ENCODE measurements at places on chromosomes 5 and 9. TPM values are rescaled to one million over a fixed set of nuclear protein-coding genes. Genes with fewer than 3 reads are reported as not detected.

Gene EXOSC3
- total RNA-seq: 19.0 TPM

GRCh38 chr5:80125962-80126480, 90.9 kb downstream of the THBS4 start:
- DNase-seq: peak; percentile 89

- DNase-seq: peak; percentile 68
Measured at GRCh38 chr9:120893611-120894307, 16.8 kb upstream of the PHF19 start.

DNA sequence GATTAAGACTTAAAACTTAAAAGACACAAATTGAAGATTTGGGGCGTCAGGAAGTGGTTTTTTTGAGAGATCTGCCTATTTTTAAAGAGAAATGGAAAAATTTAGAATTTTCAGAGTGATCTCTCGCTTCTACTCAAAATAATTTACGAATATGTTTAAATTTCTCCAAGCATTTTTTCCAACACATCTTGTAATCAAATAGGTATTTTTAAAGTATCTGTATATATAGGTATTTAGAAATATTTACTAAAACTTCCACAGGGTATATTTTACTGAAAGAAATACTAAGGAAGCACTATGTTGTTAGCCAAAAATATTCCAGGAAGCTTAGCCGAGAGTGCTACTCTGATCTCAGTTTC, 9.8 kb upstream of the PCDHB1 start:
- no peak for DNase-seq

- no peak for DNase-seq
Measured at GRCh38 chr9:105437704-105438103, 10.1 kb upstream of the FSD1L start.

Measured in fibroblast of lung (primary cell).